ENCODE measurements at places on chromosomes 7 and 10.

DNA sequence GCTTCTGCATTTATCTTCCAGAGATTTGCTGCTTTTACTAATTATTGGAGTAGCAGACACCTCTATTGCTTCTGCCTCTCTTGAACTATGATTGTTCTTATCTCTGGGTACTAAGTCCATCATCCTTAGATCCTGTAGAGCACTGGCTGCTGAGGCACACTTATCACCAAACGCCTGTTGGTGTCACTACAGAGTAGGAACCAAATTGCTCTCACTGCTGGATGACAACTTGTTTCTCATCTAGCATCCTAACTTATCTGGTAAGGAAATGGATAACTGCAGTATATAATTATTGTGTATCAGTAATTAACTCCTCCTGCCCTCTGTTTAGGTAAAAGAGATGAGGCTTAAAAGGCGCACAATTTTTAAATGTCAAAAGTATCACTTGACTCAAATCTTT lies 1059.4 kb downstream of the NRG3 start:
- no peak for DNase-seq

- no peak for DNase-seq
These were observed 22.1 kb upstream of the PPP1R17 start for GRCh38 chr7:31664890-31665289.

DNA sequence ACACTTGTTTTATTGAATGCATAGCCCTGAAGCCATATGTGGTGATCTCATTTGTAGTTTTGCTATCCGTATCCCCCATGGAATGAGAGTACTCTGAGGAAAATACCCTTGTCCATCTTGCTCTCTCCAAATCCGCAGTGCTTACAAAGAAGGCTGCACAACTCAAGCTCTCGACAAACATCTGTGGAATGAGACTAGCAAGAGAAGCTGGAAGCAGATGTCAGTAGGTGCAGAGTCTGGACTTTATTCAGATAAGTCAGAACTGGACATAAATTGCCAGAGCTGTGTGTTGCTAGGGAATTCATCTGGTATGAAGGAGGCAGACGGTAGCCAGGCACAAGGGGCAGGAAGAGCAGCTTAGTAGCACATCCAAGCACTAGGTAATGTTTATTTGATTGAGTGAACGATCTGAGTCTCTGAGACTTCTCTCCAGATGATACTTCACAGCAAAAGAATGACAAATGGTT lies 1046.2 kb downstream of the XPNPEP1 start:
- no peak for DNase-seq

- DNase-seq = no peak
These were observed 75.1 kb upstream of the KMT2E start for GRCh38 chr7:104938741-104939390.

DNA sequence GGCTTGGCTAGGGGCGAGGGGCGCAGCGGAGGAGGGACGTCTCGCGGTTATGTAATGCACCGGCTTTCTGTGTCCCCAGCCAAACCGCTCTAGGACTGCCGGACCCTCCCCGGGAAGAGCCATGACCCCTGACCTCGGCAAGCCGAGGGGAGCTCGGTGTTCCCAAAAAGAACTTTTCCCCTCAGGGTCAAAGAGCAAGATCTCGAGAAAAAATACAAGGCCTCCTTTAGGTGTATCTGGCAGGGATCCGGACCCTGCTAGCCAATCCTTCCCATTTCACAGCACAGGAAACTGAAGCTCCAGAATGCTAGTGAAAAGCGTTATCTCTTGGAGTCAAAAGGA lies 590 bp upstream of the SLC16A12 start:
- DNase-seq = no peak

DNA sequence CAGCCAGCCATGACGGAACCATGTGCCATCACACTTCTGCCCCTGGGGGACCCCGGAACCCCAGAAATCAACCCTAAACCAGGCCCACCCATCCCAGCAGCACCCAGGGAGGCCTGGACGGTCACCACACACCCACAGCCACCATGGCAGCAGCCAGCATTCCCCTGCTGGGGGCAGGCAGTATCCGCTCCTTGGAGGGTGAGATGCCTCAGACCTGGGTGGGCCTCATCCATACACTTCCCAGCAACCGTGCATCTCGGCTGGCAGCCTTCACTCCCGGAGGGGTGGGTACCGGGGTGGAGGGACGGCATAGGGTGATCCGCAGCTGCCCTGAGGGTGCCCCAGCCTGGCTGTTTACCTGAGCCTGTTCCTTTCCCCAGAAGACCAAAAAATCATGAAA lies 69.1 kb upstream of the FAM20C start:
- DNase-seq = no peak
